ENCODE measurements at places on chromosomes 7 and 10. TPM values are rescaled to one million over a fixed set of nuclear protein-coding genes. Genes with fewer than 3 reads are reported as not detected.

GRCh38 chr10:74963549-74963948 is 137.1 kb downstream of the KAT6B start:
- DNase-seq: no peak
- no peaks in the 10 kb centered on the region for H3K27me3 ChIP-seq
- no peak overlapping the region for H3K4me3 ChIP-seq
- no peak overlapping the region for H3K27ac ChIP-seq
- H3K4me1 ChIP-seq: peaks cover 5% of the 10 kb centered on the region

Gene DOCK1
- total RNA-seq: 11.7 TPM

- no peak overlapping the region for H3K27ac ChIP-seq
- H3K4me1 ChIP-seq: no peaks in the 10 kb centered on the region
- H3K4me3 ChIP-seq: no peak overlapping the region
These were observed 186.8 kb downstream of the MACC1 start for GRCh38 chr7:20030417-20030816.

GRCh38 chr10:94878649-94879048 is 59.8 kb upstream of the CYP2C9 start:
- H3K36me3 ChIP-seq: no peaks in the 10 kb centered on the region
- no peaks in the 10 kb centered on the region for H3K27me3 ChIP-seq
- H3K4me1 ChIP-seq: no peaks in the 10 kb centered on the region
- no peak for DNase-seq
- no peak overlapping the region for H3K27ac ChIP-seq

- no peaks in the 10 kb centered on the region for H3K4me1 ChIP-seq
- H3K27ac ChIP-seq: no peak overlapping the region
- no peaks in the 10 kb centered on the region for H3K27me3 ChIP-seq
- no peak overlapping the region for H3K4me3 ChIP-seq
- no peak for DNase-seq
These were observed 115.7 kb downstream of the OAT start for GRCh38 chr10:124302951-124303505.

Measured in thymus (tissue), 14 donors.